Central memory CD8-positive, alpha-beta T cell (primary cell): ENCODE measurements at places on chromosomes 7 and 10.

GRCh38 chr10:106402458-106402857 lies 762.0 kb downstream of the SORCS1 start:
- DNase-seq: no peak

DNA sequence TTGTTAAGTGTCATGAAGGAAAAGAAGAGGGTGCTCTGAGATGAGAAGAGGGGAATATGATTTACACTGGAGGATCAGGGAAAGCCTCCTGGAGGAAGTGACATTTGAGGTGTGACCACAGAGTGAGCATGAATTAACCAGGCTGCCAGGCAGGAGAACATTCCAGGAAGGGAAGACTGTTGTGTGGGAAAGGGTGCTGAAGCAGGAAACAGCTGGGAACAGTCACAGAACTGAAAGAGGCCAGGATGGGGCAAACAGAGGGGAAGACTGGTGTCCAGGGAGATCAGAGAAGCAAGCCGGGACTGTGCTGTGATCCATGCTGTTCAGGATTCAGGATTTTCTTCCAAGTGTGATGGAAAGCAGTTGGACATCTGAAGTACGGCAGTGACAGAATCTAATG lies 14.9 kb downstream of the HIPK2 start:
- DNase-seq: no peak

DNA sequence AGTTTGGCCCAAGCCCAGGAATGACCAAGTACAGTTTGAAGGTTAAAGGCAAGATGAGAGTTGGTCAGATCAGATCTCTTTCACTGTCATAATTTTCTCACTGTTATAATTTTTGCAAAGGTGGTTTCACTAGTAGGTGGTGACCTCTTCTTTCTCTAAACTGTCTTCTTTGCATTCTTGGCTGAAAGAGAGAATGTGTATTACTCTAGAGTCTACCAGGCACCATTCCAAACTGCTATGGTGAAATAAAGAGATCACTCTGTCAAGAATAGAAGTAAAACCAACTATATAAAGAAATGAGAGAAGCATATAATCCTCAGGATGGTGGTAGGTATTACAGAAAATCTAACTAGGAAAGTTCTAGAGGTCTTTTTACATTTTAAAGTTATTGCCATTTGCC lies 72.7 kb downstream of the DYNC1I1 start:
- DNase-seq: no peak

DNA sequence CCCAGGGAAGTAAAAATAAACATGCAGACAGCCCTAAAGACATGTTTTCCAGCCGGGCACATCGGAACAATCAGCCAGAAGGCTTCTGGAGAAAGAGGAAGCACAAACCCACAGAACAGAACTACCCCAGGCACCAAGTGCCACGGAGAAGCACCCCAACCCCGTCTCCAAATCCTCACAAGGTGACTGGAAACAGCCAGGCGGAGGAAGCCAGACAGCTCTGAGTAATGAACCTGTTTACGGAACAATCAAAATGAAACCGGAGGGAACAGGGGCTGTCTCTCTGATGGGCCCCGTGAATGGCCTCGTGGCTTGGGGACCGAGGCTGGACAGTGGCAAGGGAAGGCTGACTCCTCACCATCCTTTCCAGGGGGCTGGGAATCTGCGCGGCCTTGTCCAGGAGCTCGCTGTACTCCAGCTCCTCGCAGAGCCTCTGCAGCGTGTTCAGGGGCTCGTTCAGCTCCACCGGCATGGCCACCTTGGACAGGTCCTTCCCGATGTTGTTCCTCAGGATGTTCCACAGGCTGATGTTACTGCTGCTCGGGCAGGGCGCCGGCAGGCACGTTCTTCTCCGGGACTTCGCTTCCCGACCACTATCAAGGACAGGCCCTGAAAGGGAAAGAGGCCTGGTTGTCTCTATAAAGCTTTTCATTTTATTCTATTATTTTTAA lies 77.0 kb upstream of the GSDME start:
- DNase-seq: no peak

DNA sequence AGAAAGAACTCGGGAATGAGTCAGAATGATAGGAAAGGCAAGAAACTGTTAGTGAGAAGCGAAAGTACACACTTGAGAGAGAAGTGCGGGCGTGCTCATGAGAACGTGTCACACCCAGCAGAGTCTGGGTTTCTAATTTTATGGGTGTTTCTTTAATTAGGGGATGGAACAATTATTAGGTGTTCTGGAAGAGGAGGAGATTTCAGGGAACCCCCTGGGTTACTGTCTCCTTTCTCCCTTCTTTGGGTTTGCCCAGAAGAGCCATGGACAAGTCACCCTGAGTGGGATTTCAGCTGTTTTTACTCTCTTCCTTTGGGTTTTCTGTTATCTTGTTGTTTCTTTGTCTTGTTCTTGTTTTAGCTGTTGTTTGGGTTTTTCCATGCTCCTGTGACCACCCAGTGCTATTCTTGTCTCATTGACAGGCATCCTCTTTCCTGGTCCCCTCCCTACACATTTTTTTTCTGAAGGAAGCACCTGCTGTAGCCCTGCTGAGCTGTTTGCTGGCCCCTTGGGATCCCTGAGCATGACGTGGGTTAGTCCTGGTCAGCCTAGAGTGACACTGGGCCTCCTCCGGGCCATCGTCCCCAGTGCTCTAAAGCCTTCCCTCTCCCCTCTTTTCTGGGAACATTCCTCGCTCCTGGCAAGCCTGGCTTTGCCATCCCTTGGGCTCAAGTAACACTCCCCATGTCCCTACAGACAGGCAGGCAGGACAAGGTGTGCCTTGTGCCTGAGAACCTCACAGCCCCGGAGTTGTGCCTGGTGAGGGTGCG lies 3.5 kb downstream of the SH2D4B start:
- DNase-seq: no peak

GRCh38 chr10:77374189-77374656 lies 263.4 kb downstream of the KCNMA1 start:
- no peak for DNase-seq

- DNase-seq: no peak
Observed at GRCh38 chr10:42623929-42624328, 14.4 kb downstream of the ZNF33B start.

DNA sequence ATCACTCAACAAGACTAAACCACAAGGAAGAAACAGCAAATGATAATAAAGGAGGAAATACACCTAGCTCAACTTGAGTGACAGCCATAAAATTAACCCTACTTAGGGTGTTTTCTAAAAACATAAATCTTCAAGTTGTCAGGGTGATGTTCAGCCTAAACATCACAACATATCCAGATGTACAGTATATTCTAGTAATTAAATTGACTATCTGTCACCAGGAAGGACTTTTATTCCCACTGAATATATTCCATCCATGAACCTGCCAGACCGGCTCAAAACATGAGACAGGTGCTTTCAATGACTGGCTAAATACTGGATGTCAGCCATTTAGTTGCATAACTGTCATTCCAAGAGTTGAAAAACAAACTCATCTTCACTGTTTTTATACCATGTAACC lies 298.1 kb upstream of the NEBL start:
- DNase-seq: no peak

DNA sequence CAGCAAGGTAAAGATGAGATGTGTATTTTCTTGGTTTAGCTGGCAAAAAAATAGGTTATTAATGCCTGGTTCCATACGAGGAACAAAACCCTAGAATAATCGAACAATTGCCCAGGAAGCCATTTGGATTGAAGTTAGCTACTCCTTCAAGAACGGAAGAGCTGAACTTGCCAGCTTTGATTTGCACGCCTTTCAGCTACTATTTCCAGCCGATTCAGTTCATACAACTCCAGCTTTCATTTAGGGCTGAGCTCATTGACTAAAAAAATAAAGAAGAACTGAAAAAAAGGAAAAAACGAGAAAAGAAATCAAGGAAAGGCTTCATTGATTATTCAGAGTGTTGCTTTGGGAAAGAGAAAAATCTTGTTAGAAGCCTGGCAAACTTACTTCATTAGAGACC lies 60.4 kb downstream of the PTN start:
- DNase-seq: no peak

- no peak for DNase-seq
Observed at GRCh38 chr10:72328045-72328828, 26.5 kb downstream of the DNAJB12 start.

- DNase-seq: no peak
Observed at GRCh38 chr7:133947458-133948254, 179.5 kb upstream of the LRGUK start.

DNA sequence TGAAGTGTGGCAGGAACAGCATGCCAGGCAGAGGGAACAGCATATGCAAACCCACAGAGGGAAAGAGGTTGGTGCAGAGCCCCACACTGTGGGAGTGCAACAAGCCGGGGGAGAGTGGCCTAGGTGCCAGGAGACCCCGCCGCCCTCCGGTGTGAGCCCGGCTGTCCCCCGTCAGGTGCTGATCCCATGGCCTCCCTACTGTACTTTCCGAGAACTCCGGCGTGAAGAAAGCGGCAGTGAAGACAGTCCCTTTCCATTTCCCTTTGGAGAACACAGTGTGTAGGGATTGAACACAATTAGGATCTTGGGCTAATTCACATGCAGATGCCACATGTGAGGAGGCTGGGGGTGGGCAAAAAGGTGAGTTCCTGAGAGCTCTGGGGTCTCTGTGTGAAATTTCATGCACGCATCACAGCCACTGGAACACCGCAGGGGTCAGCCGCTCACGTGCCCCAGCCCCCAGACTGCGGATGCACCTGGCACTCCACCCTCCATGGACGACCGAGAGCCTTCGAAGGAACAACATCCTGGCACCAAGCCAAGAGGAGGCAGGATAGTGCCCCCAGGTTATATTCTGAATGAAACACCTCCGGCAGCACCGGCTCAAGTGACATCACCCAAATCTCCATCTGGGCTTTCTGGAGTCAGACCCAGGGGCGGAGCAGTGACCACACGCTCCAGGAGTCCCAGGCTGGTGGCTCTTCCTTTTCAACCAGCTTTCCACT lies 82.1 kb upstream of the PPP2R2D start:
- DNase-seq: no peak

- no peak for DNase-seq
Observed at GRCh38 chr7:17342756-17343155, 44.3 kb downstream of the AHR start.

DNA sequence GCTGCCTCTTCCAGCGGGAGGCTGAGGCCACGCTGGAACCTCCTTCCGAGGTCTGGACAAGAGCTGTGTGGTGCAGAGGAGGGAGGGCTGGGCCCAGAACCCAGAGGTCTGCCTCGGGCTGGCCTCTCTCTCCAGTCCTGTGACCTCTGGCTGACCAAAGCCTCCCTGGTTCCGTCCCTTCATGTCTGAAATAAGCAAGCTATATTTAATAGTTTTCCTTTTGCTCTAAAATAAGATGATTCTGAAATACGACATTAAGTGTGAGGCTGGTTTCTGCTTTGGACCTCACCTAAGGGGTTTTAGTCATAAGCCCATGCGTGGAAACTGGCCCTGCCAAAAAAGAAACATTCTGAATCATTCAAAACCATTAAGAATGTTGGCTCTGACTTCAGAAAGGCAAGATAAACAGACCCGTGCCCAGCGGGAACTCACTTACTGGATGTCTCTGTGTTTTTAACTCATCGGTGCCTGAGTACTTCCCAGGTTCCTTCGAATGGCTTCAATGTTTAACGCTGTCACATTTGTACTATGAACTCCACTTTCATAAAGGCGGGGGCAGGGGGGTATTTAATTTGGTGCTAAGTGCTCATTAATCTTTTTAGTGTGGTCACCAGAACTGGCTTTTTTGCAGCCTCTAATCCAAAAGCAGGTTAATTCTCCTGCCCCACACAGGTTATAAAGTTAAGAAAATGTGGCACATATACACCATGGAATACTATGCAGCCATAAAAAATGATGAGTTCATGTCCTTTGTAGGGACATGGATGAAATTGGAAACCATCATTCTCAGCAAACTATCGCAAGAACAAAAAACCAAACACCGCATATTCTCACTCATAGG lies 157.5 kb upstream of the KLF14 start:
- no peak for DNase-seq

GRCh38 chr10:96053985-96054384 lies 10.6 kb downstream of the CCNJ start:
- no peak for DNase-seq

GRCh38 chr7:121244120-121244870 lies 84.5 kb upstream of the WNT16 start:
- no peak for DNase-seq

- DNase-seq: no peak
Observed at GRCh38 chr10:10434312-10434711, 583.4 kb upstream of the CELF2 start.

DNA sequence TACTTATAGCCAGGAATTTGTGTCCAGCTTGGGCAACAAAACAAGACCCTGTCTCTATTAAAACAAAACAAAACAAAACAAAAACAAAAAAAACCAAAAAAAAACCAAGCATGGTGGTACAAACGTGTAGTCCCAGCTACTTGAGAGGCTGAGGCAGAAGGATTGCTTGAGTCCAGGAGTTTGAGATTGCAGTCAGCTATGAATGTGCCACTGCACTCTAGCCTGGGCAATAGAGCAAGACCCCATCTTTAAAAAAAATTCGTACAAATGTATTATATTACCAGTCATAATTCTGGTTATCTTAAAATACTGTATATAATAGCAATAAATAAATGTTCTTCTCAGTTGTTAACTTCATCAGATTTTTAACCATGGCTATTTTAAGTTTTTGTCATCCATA lies 2.3 kb upstream of the BBS9 start:
- no peak for DNase-seq

- no peak for DNase-seq
Observed at GRCh38 chr7:97005183-97006054, at the start of gene DLX6. DLX6 (plus strand) TSS chr7:97005553; CDS start chr7:97005978, 425 bp downstream.

- DNase-seq: no peak
Observed at GRCh38 chr7:25858525-25859411, 293.2 kb upstream of the NFE2L3 start.

DNA sequence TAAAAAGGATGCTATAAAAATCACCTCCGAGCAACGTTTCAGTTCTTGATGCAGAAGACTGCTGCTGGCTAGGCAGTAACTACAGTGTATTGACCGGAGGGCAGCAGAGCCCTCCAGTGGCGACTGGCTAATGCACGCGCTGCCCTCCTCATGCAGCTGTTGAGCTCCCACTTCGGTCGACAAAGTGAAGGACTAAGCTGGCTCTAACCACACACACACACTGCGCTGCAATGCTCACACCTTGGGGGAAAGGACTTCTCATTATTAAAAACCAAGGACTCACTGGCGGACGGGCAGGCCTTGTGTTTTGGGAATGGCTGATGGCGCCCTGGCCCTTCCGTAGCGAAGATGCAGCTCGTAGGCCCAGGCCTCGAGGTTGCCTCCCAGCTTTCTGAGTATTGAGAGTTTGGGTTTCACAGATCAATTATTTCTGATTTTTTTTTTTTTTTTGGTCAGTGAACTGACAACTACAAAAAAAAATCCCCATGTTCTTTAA lies 120.9 kb upstream of the DIP2C start:
- no peak for DNase-seq

- no peak for DNase-seq
Observed at GRCh38 chr7:25485026-25485425, 256.7 kb upstream of the NPVF start.
